ENCODE measurements at places on chromosomes 11 and 22.

DNA sequence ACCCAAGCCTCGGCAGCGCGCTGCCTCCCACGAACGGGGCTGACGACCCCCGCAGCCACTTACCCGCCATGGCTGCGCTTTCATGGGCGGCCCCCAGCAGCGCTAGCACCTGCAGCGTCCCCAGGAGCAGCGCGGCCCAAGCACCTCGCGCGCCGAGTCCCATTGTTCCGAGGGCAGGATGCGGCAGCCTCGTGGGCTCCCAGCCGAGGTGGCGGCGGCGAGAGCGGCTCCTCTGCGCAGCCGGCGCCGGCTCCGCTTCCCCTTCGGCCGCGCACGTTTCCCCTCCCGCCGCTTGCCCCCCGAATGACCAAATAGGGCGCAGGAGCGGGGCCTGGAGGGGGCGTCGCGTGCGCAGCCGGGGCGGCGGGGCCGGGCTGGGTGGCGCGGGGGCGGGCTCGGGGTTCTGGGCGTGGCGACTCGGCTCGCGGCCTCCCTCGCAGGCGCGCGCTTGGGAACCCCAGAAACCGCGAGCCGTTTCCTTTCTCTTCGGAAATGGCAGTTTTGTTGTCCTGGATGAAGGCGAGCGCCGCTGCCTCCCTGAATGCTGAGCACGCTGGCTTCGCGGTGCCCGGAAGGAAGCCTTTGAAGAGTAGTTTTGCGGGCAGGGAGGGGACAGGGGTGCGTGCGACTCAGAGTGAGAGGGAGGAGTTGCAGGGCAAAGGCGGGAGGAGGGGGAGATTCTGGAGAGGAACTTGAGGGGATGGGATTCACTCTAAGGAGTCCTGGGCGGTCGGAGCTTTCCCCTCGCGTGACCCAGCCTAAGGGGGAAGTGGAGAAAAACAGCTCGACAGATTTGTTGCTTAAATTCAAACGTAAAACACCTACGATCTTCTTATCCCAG lies at the start of gene TMEM123:
Gene TMEM123 (minus strand): TSS at position 305 of the 841 bp plus-strand sequence. CDS start 142 bp downstream, at position 163.
- DNase-seq, result peak; percentile 99

- DNase-seq, result no peak
These were observed 23.6 kb downstream of the PAMR1 start for GRCh38 chr11:35501776-35502175.

DNA sequence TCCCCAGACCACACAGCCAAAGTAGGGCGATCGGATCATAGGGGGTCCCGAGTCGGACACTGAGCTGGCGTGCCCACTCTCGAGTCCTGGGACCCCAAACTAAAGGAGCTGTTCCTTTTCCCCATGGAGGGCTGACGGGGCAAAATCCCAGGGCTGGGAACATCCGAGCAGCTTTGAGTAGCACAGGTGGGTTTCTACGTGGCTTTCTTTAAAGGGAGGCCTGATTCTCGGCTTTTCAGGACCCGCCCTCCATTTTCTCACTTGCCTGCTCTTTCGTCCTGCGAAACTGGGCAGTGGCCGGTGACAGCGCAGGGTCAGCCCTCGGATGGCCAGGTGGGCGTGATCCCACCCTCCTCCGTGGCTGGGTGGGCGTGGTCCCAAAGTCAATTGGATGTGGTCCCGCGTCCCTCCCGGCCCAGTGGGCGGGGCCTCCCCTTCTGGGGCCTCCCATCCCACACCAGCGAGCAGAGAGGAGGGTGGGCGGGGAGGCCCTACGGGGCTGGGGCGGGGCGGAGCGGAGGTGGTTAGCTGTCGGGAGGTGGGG lies 17.5 kb upstream of the TXNRD2 start:
- DNase-seq, result no peak

DNA sequence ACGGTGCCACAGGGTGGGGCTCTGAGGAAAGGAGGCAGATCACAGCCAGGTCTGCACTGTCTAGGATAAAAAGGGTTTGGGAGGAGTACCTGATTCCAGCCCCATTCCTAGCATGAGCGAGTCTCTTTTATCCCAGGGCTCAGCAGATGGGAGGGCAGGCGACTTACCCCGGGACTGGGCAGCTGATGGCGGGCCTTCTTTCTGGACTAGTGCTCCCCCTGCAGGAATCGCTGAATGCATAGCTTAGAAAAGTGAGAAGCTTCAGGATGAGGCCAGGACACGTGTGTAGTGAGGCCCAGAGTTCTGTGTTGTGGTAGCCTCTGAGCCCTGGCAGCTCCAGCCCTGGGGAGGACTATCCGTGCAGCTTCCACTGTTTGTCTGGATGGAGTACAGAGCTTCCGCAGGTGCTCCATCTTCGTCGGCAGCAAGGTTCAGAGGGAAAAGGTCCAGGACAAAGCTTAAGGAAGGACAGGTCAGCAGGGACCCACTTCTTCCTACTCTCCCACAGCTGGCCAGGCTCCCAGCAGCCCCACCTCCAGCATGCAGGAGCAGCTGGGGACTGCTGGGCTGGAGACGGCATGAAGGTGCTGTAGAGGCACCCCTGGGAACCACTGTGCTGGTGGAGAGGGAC lies 30.4 kb downstream of the COMMD9 start:
- DNase-seq, result no peak

GRCh38 chr11:67463680-67464410 lies 5.2 kb downstream of the TMEM134 start:
- peak; percentile 56 for DNase-seq

GRCh38 chr11:9717040-9717357 lies 53.1 kb downstream of the SWAP70 start:
- DNase-seq, result no peak

GRCh38 chr11:96084610-96085318 lies 160.9 kb upstream of the MTMR2 start:
- DNase-seq, result no peak

GRCh38 chr11:3153291-3153861 lies 11.7 kb downstream of the OSBPL5 start:
- peak; percentile 45 for DNase-seq

GRCh38 chr22:45528046-45528445 lies 25.4 kb downstream of the FBLN1 start:
- no peak for DNase-seq

DNA sequence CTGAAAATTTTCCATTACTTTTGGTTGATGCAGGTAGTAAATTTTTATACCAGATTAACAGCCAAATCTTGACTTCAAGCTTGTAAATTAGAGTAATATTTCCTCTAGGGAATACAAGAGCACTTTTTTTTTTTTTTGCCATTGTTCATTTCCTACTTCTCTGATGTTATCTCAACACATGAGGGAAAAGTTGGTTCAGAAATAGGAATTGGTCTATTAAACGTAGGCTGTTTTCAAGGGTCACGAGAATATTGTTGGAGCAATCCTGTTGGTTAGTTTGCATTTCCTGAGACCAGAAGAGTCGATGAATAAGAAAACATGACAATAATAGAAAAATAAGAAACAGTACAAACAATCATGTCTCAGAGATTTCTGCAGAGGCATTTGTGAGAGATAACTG lies 453.9 kb upstream of the CCDC179 start:
- no peak for DNase-seq

- peak; percentile 19 for DNase-seq
These were observed 11.5 kb upstream of the FTH1 start for GRCh38 chr11:61978703-61979661.

GRCh38 chr22:37848587-37849088 lies 581 bp upstream of the EIF3L start:
- DNase-seq, result no peak

DNA sequence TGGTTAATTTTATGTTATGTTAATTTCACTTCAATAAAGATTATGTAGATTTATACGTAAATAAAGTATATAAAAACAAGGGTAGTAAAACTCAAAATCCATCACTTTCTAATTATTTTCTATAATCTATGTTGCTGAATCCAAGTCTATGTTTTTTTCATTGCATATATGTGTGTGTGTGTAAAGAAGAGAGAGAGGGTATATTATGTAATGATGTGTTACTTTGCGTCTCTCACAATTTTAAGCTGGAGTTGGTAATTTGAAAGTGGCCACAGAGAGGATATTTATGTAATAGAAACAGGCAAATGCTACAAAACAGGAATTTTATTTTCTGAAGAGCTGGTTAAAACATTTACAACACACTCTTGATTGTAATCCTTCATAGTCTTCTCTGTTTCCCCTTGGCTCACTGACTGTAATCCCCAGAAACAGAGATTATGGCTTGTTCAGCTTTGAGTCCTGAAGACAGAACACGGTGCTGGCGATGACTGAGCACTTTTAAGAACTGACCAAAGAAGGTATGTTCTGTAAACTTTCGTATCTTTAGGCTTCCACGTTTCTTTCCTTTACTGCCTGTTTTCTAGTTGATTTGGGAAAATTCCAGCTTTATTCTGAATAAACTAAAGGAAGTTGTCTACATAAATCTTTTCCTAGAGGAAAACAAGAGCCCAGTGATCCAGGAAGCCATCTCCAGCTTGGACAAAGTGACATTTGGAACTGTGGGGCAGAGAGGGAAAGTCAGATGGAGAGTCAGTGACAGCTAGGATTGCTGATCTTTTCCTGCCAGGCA lies 43.6 kb downstream of the OR2AG2 start:
- DNase-seq, result no peak

GRCh38 chr11:47186076-47186699 lies at the start of gene PACSIN3:
PACSIN3 (minus strand) TSS chr11:47186434; CDS start chr11:47182727, 3,707 bp downstream.
- DNase-seq, result no peak

- DNase-seq, result no peak
These were observed 9.5 kb downstream of the ROBO3 start for GRCh38 chr11:124874571-124875255.

DNA sequence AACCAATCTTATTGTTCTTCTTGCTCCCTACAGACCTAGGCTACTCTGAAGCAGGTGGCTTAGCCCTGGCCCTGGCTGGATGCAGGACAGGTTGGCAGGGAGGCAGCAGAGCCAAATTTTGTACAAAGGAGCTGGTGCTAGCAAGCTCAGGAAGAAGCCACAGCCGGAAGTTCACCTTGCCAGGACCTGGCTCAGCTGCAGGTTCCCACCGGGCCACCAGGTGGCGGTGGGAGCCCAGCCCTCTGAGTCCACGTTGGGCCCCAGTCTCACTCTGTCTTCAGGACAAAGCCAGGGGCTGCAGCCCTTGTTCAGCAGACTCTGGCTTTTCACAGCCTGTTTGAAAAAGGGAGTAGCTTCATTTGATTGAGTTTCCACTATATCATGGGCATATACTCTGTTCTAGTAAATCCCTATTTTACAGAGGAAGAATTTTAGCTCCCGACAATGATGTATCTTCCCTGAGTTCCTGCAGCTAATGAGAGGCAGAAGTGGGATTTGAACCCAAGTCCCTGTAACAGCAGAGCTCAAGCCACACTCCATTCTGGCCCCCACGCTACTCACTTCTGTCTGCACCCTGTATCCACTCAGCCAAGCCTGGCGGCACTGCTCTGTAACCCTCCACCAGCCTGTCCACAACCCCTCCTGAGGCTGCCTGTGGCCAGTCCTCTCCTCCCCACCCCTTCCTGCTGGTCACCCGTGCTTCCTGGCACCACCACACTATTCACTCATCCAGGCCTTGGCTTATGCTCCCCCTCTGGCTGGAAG lies 3.3 kb downstream of the TKFC start:
- peak; percentile 26 for DNase-seq

DNA sequence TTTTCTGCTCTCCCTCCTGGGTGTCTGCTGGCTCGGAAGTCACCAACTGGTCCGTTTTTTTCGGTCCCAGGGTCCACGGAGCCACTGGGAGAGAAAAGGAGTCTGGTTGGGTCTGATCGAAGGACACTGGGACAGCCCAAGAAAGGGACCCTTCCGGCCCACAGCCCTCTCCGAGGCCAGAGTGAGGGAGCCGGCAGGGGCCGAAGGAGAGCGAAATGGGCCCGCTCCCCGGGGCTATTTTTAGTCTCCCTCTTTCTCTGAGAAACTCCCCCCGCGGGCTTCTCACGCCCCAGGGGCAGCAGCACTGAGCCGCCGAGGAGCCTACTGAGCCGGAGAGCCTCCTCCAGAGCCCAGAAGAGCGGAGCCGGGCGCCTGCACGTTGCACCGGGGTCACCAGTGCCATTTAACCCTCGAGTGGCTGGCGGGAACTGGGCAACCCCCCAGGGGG lies 1.9 kb downstream of the ESAM start:
- DNase-seq, result peak; percentile 59

DNA sequence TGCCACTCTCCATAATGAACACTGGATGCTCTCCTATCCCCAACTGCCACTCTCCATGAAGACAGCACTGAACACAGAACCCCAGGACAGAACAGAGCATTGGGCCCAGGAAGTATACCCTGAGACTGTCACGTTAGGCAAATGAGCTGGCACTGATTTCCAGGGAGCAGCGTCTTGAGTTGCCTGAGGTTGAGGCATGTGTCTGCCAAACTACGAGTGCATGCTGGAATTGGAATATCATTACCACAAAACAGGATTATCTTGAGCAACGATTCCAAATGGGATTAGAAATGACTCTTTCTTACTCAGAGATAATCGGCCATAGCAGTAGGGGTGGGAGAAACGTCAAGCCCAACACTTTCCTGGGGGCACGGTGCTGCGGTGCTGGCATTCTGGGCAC lies 39.9 kb downstream of the CLPB start:
- no peak for DNase-seq

DNA sequence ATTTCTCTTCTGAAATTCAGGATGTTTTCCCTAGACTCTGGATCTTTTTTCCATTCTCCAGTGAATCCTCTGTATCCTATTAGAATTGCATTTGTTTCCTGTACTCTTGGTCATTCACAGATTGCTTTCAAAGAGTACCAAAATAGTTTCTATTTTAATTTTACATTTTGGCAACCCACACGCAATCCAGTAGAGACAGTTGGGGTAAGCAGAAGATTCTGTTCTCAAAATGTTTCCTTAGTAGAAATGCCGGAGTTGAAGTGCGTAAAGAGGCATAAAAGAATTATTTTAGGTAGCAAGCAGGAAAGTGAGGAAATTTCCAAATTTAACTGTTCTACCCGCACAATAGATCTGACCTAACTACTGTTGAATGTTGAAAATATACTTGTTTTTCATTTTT lies 842.4 kb downstream of the LUZP2 start:
- DNase-seq, result no peak

DNA sequence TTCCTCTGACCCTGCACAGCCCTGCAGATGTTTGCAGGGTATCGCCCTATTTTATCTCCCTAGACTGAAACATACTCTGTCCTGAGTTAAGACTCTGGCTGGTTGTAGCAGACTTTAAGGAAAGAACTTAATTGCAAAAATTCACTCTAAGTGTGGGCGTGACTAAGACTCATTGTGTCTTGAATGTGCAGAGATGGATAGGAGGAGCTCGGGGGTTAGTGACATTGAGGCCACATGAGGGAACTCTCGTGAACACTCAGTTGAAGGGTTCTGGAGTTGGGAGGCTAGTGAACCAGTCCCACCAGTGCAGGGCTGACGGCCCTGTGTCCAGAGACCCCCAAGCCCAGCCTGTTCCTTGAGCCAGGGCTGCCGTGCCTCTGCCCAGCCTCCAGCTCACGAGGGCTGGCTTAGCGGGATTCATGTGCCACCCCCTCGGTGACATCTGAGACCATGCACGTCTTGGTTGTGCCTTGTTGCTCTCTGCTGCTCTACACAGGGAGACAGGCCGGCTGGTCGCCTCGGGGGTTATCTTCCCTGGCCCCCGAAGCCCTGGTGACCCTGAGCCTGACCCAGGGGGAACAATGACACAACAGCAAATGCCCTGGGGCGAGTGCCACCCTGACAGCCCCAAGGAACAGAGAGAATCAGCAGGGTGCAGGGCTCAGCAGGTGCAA lies 11.4 kb upstream of the TBX1 start:
- DNase-seq, result no peak

DNA sequence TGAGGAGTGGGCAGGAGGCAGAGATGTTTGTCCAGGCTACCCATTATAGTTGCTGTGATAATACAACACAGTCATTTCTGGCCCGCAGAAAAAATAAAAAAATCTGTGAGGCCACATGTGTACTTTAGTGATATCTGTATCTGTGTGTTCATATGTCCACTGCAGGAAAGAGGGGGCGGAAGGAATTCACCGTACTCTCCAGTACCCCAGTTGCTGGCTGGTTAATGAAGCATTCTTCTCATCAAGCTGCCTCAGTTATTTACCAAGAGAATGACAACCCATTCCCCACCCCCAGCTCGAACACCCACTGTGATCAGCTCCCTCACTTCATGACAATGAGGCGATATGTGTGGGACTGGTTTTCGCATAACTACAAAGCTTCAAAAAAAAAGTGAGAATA lies 309.3 kb downstream of the SOX6 start:
- DNase-seq, result no peak
